Stimulated activated CD8-positive, alpha-beta memory T cell treated with anti-CD3 and anti-CD28 coated beads, Interleukin-2, amount 100 ng/mL, for 48 hours (primary cell): ENCODE measurements at places on chromosomes 6 and 20.

GRCh38 chr6:130697271-130697994, 129.8 kb upstream of the SMLR1 start:
- no peak for DNase-seq

- DNase-seq: no peak
Measured at GRCh38 chr6:48069280-48069679, 41.7 kb downstream of the PTCHD4 start.

DNA sequence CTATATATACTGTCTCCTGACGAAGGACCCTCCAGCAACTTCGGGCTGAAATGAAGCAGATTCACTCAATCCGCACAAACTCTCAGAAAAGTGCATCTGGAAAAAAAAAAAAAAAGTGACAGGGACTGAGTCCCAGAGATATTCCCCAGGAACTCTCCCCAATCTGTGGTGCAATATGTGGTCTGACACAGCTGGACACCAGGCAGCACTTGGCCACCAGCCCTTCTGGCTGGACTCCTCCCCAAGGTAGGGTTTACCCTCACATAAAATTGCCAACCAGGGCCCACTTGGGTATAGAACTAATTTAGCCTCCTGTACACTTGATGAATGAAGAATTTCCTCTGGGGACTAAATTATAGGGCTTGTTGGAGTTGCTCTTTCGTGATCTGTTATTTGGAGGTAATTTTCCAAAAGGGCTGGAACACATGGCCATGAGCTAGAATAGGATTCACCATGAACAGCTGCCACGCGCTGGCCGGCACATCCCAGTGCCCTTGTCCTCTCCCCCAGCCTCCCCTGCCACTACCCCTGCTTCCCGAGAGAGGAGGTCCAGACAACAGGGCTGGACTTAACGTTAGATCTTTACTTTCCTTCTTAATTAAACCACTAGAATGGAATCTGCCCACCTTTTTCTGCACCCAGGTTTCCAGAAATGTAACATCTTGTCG, 379.2 kb downstream of the BMP2 start:
- DNase-seq: no peak

- DNase-seq: no peak
Measured at GRCh38 chr6:46651006-46651405, 1.6 kb downstream of the CYP39A1 start.

DNA sequence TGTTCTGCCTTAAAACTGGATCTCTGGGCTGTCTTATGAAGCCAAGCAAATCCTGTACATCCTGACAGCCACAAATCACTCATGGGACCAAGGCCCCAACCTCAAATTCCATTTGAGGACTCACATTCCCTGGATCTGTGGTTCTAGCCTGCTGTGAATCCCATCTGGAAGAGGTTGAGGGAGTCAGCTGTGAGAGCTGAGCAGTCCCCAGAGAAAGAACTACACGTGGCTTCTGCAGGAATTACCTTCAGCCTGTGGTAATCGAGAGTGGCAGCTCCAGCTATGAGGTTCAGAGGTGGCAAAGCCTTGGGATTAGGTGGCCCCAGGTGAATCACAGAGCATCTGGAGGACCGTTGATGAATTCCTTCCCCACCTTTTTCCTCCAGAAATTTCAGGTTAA, 245.2 kb downstream of the SLC24A3 start:
- no peak for DNase-seq

DNA sequence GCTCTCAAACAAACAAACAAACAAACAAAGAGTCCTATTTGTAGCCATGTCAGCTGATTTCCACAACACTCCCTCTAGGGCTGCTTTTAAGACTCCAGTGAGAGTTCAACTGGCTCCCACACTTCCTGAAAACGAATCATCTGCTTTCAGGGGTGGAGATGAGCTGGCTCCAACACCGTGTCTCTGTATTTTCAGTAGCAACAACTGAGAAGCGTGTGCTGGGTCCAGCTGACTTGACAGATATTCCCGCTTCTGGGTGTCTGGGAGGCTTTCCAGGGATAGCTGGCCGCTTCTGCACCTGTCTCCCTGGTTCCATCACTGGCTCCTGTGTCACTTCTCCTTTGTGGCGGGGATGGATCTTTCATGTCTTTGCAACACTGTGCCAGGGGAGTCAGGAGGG, 272.5 kb upstream of the SOX4 start:
- no peak for DNase-seq

DNA sequence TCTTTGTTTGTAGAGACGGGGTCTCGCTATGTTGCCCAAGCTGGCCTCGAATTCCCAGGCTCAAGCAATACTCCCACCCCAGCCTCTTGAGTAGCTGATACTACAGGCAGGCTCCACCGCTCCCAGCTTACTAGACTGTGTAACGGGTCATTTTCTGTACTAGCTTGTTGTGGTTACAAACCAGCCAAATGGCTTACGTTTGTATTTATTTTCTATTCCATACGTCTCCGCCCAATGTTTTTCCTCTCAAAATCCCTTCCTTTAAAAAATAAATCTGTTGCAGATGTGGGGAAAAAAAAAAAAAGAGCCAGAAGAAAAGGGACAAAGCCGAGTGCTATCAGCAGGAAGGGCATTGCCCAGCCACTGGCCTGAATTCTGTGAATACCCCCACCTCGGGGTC, 41.6 kb downstream of the PRND start:
- no peak for DNase-seq

- DNase-seq: no peak
Measured at GRCh38 chr6:147135211-147135681, 69.0 kb upstream of the STXBP5 start.

DNA sequence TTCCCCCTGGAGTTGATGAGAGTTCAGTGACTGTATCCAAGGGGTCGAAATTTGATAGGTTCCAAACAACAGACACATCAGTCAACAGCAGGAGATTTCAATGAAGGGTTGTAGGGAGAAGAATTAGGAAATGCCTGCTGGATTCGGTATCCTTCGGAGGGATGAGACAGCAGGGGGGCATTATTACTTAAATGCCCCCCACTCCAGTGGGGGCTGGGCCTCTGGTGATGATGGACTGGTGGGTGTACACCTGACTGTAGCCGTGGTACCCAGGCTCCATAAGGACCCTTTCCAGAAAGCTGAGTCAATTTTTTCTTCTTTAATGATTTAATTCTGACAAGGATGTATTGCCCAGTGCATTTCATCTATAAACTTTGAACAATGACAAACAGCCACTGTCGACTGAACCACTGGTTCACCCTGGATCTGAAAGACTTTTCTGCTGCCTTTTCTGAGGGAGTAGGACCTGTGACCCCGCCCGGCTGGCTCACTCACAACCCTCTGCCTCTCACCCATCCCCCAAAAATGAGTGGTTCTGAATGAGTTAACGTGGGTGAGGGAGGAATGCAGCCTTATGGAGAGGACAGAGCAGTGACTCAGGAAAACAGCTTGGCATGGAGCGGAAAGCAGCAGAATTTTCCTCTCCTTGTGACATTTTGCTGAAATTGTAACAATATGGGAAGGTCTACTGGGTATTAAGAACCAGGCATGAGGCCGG, 41.0 kb downstream of the ZMYND8 start:
- no peak for DNase-seq

GRCh38 chr6:166526937-166527336, 59.5 kb downstream of the RAMACL start:
- no peak for DNase-seq
